Stimulated activated CD4-positive, alpha-beta T cell treated with anti-CD3 and anti-CD28 coated beads, Interleukin-4, amount 100 ng/mL, for 24 hours (primary cell): ENCODE measurements at places on chromosomes 5 and 9.

DNA sequence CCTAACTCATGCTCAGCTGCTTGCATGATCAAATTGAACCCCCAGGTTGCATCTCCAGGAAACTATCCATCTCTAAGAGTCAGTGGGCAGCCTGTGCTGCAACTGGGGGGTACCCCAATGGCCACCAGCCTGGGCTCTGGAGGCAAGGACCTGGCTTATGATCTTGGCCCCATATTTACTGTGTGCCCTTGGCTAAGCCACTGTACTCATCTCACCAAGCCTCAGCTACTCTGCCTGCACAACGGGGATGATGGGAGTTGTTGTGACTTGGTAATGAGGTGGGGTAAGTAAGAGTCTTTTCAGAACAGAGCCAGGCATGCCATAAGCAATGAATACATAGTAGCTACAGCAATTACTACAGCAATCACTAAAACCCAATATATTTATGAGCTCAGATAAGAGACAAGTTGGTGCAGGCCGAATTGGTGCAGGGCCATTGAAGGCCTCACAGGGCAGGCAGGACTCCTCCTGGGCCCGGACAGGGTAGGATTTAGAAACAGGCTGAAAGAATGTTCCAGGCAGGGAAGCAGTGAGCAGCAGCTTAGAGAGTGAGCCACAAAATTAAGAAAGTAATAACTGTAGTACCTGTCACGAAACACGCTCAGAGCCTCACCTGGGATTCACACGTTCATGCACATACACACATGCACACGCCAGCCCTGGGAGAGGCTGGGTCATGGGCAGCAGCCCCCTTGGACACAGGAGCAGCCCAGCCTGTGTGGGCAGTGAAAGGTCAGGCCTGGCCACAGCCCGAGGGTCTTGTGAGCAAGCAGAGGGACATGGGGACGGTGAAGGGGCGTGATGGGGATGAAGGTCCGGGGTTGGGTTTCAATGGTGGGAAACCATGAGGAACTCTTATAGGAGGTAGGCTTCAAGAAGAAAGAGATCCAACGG, 74.1 kb downstream of the PAX5 start:
- no peak for DNase-seq

DNA sequence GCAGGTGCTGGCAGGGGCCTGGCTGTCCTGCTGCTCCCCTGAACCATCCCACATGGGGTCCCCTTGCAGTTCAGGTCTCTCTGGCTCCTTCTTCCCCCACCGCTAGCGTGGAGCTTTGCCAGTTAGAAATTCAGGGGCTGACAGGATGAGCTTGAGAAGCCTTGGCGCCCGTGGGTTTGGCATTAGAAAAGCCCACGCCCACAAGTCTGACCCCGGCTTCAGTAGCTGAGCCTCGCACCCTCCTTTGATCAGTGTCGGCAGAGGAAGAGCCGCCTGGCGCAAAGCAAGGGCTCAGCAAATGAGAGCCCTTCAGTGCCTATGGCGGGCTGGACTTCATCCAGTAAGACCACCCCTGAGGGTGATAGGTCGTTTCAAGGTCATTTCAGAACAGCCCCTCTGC, 30.1 kb upstream of the NCS1 start:
- DNase-seq: no peak

- no peak for DNase-seq
Observed at GRCh38 chr5:173243831-173244305, 8.9 kb upstream of the NKX2-5 start.

- no peak for DNase-seq
Observed at GRCh38 chr5:1445689-1446601, 705 bp upstream of the SLC6A3 start.
